ENCODE measurements at places on chromosomes 2 and 18. TPM values are rescaled to one million over a fixed set of nuclear protein-coding genes. Genes with fewer than 3 reads are reported as not detected.
A peak's percentile ranks its signal among the peaks of the same experiment; 100 is the strongest.

SULT6B1 gene
- total RNA-seq: not detected

EGR4 gene
- 0.06 TPM for total RNA-seq

DSC2 gene
- total RNA-seq: 19.0 TPM

DLGAP1 gene
- total RNA-seq: 7.9 TPM

FAP gene
- total RNA-seq: not detected

FTCDNL1 gene
- 3.2 TPM for total RNA-seq

SETBP1 gene
- total RNA-seq: 10.7 TPM

EPC2 gene
- 12.1 TPM for total RNA-seq

HOXD12 gene
- not detected for total RNA-seq

DNA sequence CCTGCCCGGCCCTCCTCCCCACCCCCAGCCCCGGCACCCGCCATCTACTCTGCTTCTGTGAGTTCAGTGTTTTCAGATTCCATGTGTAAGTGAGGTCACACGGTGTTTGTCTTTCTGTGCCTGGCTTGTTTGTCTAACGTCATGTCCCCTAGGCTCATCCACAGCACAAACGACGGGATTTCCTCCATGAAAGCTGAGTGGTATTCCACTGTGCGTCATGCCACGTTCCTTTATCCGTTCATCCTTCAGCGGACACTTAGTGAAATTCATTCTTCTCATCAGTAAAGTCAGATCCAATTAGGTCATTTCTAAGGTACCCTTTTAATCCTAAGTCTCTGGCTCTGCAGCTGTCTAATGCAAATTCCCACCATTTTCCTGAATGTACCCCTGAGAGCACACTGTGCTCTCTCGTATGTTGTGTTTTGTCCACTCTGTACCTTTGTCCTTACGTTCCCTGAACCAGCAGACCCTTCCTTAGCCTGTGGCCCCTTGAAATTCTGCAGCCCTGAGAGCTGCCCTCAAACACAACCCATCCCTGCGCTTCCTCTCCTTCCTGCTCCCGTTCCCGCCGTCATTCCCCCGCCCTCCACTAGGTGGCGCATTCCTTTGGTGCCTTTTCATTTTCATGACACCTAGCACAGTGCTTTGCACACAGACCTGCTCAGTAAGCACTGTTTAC lies 44.1 kb downstream of the TRAPPC12 start:
- H3K27ac ChIP-seq: no peak overlapping the region
- H3K4me1 ChIP-seq: peaks cover 14% of the 10 kb centered on the region
- H3K4me3 ChIP-seq: no peak overlapping the region

DNA sequence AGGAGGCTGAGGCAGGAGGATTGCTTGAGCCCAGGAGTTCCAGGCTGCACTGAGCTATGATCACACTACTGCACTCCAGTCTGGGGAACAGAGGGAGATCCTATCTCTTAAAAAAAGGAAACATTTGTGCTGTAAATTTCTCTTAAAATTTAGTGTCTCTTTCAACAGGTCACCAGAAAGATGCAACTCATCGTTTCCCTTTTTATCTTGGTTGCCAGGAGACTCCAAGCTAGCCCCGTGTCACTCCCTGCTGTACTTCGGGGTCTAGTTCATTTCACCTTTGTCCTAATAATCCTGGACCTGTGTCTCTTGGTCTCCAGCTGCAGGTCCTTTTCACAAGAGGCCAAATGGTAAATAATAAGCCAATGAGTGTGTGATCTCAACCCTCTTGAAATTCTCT lies 7.1 kb downstream of the HS1BP3 start:
- no peak overlapping the region for H3K27ac ChIP-seq
- no peak for DNase-seq
- no peaks in the 10 kb centered on the region for H3K27me3 ChIP-seq
- no peaks in the 10 kb centered on the region for H3K36me3 ChIP-seq

DNA sequence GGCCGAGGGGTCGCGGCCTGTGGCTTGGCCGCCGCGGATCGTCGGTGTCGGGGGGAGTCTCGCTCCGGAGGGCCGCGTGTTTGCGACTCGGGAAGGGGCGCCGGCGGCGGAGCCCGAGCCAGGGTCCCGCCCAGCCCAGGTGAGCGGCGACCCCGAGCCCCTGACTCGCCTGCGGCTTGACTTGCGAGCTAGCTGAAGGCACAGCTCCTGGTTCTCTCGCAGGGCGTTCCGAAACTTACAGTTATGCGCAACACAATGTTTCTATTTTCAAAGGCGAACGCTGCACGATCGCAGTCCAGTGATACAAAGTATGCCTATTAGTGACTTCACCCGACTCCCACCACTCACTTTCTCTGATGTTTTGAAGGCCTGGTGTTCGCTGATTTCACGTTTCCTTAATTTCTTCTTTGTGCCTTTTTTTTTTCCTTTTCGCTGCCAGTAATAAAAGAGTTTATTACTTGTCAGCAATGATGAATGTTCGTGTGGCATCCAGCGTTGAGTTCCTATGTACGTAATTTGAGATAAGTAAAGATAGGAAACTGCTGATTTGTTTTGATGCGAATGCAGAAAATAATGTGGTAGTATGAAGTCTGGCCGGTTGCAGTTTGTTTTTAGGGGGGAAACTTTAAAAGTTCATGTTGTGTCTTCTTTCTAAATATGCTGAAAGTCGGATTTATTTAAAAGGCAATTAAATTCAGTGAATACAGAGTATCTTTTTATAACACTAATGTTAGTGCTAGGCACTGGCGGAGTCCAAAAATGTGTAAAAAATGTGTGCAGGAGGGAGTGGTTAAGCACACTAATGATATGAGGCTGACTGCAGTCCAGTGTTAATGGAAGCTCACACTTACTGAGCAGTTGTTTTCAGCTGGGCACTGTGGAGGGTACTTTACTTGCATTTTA lies 706 bp downstream of the UBXN2A start:
- H3K36me3 ChIP-seq: no peaks in the 10 kb centered on the region
- peaks cover 3% of the 10 kb centered on the region for H3K4me1 ChIP-seq
- H3K4me3 ChIP-seq: peak overlapping the region; percentile 73
- no peaks in the 10 kb centered on the region for H3K27me3 ChIP-seq

- no peaks in the 10 kb centered on the region for H3K36me3 ChIP-seq
- no peak overlapping the region for H3K27ac ChIP-seq
- no peak overlapping the region for H3K4me3 ChIP-seq
- peaks cover 10% of the 10 kb centered on the region for H3K4me1 ChIP-seq
- H3K27me3 ChIP-seq: peaks cover 2% of the 10 kb centered on the region
These were observed 35.5 kb downstream of the RTP5 start for GRCh38 chr2:241904791-241905710.

DNA sequence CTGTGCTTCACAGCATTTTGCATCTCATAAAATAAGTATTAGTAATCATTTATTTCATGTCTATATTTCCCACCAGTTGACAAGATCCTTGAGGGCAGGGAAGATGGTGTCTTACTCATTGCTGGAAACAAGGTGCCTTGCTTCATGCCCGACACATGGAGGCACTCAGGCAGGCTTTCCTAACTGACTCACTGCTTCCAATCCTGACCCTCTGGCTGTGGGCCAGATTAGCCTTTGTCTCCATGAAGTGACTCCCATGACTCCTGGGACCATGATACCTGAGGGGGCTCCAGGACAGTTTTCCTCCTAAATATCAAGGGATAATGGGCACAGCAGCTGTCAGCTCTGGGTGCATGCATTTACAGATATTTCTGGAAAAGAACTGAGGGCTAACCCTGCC lies 275.1 kb downstream of the AGPS start:
- no peak overlapping the region for H3K4me3 ChIP-seq
- no peak for DNase-seq
- peaks cover 7% of the 10 kb centered on the region for H3K27me3 ChIP-seq
- no peaks in the 10 kb centered on the region for H3K36me3 ChIP-seq
- H3K27ac ChIP-seq: no peak overlapping the region

DNA sequence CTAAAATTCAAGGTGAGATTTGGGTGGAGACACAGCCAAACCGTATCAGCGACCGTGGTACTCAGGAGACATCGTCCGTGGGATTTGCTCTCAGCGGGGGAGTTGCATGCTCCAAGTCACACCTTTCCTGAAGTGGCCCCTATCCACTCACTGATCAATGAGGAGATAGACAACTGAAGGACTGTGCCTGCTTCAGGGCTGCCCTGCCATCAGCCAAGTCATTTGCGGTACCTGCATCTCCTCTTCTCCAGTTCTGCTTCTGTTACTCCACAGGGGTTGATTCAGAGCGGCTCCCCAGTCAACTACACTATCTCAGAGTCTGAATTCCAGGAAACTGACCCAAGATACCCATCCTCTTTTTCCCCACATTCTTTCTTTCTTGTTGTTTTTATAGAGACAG lies 184.1 kb downstream of the MREG start:
- peaks cover 22% of the 10 kb centered on the region for H3K4me1 ChIP-seq
- H3K4me3 ChIP-seq: no peak overlapping the region
- H3K27me3 ChIP-seq: no peaks in the 10 kb centered on the region
- no peak overlapping the region for H3K27ac ChIP-seq
- no peaks in the 10 kb centered on the region for H3K36me3 ChIP-seq

DNA sequence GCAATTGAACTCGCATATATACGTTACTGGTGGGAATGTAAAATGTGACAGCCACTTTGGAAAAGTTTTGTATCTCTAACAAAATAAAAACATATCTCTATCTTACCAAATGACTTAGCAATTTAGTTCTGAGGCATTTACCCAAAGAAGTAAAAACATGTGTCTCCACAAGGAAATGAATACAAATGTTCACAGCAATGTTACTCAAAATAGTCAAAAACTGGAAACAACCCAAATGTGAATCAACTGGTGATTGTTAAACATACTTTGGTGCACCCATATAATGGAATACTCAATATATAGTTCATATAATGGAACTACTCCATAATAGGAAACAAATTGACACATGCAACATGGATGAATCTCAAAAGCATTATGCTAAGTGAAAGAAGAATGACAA lies 70.4 kb upstream of the DNER start:
- H3K4me1 ChIP-seq: no peaks in the 10 kb centered on the region
- peaks cover 25% of the 10 kb centered on the region for H3K36me3 ChIP-seq
- H3K27ac ChIP-seq: no peak overlapping the region
- H3K27me3 ChIP-seq: no peaks in the 10 kb centered on the region
- H3K4me3 ChIP-seq: no peak overlapping the region
- DNase-seq: no peak

GRCh38 chr18:45619062-45619825 lies 4.0 kb downstream of the SLC14A2 start:
- no peak overlapping the region for H3K4me3 ChIP-seq
- H3K27ac ChIP-seq: no peak overlapping the region
- no peaks in the 10 kb centered on the region for H3K36me3 ChIP-seq
- H3K27me3 ChIP-seq: no peaks in the 10 kb centered on the region
- peak; percentile 30 for DNase-seq
- H3K4me1 ChIP-seq: no peaks in the 10 kb centered on the region

- no peaks in the 10 kb centered on the region for H3K36me3 ChIP-seq
- no peak overlapping the region for H3K27ac ChIP-seq
- no peak for DNase-seq
These were observed 9.0 kb downstream of the STEAP3 start for GRCh38 chr2:119232666-119232993.

DNA sequence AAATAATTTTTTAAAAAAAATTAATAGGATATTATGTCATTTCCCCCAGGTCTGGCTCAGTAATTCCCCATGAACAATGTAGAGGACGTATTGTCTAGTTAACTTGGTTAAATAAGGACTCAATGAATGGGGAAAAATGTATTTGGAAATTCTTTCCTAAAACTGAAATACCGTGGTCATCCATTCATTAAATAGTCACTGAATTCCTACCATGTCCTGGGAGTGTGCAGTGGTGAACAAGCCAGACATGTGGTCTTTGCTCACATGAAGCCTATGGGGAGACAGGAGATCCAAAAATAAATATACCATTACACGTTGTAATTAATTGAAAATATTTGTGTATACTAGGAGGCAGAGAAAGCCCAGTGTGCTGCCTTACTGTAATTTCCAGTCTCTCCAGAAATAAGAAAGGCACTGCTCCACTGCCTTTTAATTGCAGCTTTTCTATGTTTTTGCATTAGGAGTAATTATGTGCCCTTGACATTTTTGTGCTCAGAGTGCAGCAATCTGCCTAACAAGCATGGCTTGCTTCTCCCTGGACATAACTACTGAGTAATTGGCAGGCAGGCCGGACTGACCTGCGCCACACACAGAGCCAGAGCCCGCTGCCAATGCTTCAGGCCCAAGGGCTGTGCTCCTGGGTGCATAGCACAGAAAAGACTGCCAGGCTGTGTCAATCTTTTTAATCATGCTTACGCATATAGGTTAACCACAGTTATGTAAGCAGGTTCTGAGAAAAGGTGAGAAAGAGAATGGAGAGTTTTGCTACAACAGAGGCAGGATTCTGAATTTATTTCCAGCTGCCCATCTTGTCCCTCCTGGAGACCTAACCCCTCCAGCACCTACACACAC lies 22.2 kb upstream of the TTC39C start:
- H3K4me3 ChIP-seq: no peak overlapping the region
- H3K4me1 ChIP-seq: no peaks in the 10 kb centered on the region
- H3K27ac ChIP-seq: no peak overlapping the region

- H3K36me3 ChIP-seq: no peaks in the 10 kb centered on the region
- no peaks in the 10 kb centered on the region for H3K27me3 ChIP-seq
- H3K27ac ChIP-seq: no peak overlapping the region
- peak; percentile 79 for DNase-seq
These were observed 332.4 kb downstream of the GULP1 start for GRCh38 chr2:188623995-188624643.

DNA sequence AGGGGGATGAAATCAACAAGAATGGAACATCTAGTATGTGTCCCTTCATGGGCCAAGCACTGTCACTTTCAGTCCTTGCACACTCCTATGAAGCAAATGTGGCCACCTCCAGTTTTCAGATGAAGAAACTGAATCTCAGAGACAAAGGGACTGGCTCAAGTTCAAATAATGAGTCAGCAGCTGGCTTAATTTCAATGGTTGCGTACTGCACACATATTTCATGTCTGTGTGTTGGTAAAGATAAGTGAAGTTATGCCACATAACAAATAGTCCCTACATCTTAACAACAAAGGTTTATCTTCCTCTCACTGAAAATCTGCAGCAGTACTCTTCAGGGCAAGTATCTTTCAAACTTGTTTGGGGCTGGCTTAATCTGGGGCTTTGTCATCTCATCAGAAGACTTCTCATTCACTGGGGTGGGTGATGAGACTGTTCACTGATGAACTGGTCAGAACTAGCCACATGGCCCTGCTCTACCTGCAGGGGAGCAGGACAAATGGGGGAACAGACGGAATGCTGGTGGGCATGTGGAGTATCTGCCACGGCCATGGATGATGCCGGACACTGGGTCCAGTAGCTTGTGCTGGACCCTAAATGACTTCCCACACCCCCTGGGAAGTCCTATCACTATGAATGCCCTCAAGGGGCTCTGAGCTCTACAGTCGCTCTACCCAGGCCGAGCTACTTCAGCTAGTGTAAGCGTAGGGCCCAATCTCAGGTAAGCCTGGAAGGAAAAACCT lies 263.2 kb downstream of the CYP26B1 start:
- H3K4me1 ChIP-seq: no peaks in the 10 kb centered on the region
- DNase-seq: peak; percentile 92
- no peaks in the 10 kb centered on the region for H3K27me3 ChIP-seq

GRCh38 chr18:75024871-75025270 lies 184.1 kb downstream of the PTGR3 start:
- no peak overlapping the region for H3K4me3 ChIP-seq
- H3K27me3 ChIP-seq: no peaks in the 10 kb centered on the region
- no peak for DNase-seq

Data from cardiac muscle cell (in vitro differentiated cells and primary cell).